ENCODE measurements at places on chromosomes 13 and 19. TPM values are rescaled to one million over a fixed set of nuclear protein-coding genes. Genes with fewer than 3 reads are reported as not detected.
A peak's percentile ranks its signal among the peaks of the same experiment; 100 is the strongest.

GRCh38 chr13:94433055-94433961 lies 46.2 kb downstream of the DCT start:
- H3K4me3 ChIP-seq = no peak overlapping the region
- no peak for DNase-seq
- H3K36me3 ChIP-seq = no peaks in the 10 kb centered on the region
- no peaks in the 10 kb centered on the region for H3K4me1 ChIP-seq
- no peaks in the 10 kb centered on the region for H3K27me3 ChIP-seq

- H3K4me3 ChIP-seq = no peak overlapping the region
- no peaks in the 10 kb centered on the region for H3K36me3 ChIP-seq
- no peaks in the 10 kb centered on the region for H3K4me1 ChIP-seq
- H3K27ac ChIP-seq = no peak overlapping the region
- H3K27me3 ChIP-seq = no peaks in the 10 kb centered on the region
These were observed 55.9 kb downstream of the DLEU7 start for GRCh38 chr13:50787316-50788195.

DNA sequence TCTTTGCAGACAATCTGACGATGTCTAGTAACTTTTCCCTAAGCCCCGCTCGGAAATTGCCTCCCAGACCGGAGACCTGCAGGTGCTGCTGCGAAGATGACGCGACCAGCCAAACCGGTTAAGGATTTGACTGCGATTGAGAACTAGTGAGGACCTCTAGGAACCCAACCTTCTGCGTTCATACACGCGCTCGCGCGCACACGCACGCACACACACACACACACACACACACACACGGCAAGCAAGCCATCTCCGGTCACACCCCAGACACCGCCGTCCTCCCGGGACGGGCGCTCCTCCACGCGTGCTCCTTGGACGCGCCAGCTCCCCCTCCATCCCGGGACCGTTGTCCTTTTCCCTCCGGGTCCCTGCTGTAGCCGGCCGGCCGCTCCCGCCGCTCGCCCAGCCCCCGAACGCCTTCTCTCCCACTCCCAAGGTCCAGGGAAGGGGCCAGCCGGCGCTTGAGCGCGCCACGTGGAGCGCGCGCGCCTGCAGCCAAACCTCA lies 1.2 kb downstream of the TBC1D4 start:
- H3K27me3 ChIP-seq = no peaks in the 10 kb centered on the region
- DNase-seq = peak; percentile 50
- no peaks in the 10 kb centered on the region for H3K4me1 ChIP-seq
- H3K4me3 ChIP-seq = peak overlapping the region; percentile 93
- H3K27ac ChIP-seq = peak overlapping the region; percentile 79
- no peaks in the 10 kb centered on the region for H3K36me3 ChIP-seq

GRCh38 chr19:57302020-57302465 lies 18.2 kb upstream of the ZNF543 start:
- DNase-seq = no peak
- H3K4me1 ChIP-seq = no peaks in the 10 kb centered on the region
- no peaks in the 10 kb centered on the region for H3K36me3 ChIP-seq
- no peaks in the 10 kb centered on the region for H3K27me3 ChIP-seq

DNA sequence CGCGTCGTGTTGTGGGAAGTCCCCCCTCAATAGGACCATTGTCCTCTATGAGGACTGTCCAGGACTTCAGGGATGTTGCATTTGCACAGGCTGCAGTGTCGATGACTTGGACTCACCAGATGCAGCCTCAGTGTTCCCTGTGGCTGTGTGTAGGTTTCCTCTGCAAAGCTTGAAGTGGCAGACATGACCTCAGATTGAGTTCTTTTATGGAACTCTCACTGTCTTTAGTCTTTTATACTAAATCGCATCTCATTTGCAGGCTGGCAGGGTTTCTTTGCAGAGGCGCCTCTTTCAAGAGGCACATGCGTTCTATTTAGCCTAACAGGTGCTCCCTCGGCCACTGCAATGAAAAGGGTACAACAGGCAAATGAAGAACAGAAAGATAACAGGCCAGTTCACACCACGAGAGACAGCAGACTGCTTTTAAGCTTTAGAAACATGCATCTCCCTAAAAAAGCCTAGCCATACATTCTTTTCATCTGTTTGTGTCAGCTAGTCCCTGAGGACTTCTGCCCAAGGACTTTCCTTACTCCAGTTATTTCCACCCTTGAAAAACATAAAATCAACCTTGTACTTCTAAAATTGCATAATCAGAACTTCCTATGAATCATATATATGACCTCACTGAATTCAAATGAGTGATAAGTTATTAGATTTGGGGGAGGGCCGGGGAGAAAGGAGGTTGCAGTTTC lies 118.4 kb downstream of the RAB20 start:
- H3K36me3 ChIP-seq = no peaks in the 10 kb centered on the region
- H3K27me3 ChIP-seq = no peaks in the 10 kb centered on the region
- no peak for DNase-seq
- H3K4me3 ChIP-seq = no peak overlapping the region

DNA sequence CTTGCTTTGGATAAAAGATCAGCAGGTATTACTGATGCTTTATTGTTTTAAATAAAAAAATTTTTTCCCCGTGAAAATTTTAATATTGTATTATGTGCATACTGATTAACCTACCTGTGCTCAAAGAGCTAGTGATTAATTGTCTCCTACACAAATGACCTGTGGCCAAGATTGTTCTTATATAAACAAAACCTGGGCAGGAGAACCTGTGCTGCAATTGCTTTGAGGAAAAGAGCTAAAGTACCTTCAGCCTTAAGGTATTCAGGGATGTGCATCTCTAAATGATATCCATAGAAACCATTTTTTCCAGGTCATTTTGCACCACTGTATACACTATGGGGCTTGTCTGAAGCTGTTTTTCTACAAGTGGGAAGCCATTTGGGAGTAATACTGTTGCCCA lies 1.2 kb downstream of the FRY start:
- H3K27me3 ChIP-seq = no peaks in the 10 kb centered on the region
- H3K4me3 ChIP-seq = no peak overlapping the region
- no peaks in the 10 kb centered on the region for H3K4me1 ChIP-seq
- DNase-seq = no peak
- H3K36me3 ChIP-seq = no peaks in the 10 kb centered on the region

- H3K27me3 ChIP-seq = no peaks in the 10 kb centered on the region
- no peaks in the 10 kb centered on the region for H3K4me1 ChIP-seq
- H3K36me3 ChIP-seq = no peaks in the 10 kb centered on the region
- H3K4me3 ChIP-seq = no peak overlapping the region
- no peak overlapping the region for H3K27ac ChIP-seq
- DNase-seq = no peak
These were observed 5.2 kb downstream of the DKKL1 start for GRCh38 chr19:49368711-49369358.

Gene FREM2
- 2.9 TPM for total RNA-seq

Gene CCDC70
- total RNA-seq = not detected

DNA sequence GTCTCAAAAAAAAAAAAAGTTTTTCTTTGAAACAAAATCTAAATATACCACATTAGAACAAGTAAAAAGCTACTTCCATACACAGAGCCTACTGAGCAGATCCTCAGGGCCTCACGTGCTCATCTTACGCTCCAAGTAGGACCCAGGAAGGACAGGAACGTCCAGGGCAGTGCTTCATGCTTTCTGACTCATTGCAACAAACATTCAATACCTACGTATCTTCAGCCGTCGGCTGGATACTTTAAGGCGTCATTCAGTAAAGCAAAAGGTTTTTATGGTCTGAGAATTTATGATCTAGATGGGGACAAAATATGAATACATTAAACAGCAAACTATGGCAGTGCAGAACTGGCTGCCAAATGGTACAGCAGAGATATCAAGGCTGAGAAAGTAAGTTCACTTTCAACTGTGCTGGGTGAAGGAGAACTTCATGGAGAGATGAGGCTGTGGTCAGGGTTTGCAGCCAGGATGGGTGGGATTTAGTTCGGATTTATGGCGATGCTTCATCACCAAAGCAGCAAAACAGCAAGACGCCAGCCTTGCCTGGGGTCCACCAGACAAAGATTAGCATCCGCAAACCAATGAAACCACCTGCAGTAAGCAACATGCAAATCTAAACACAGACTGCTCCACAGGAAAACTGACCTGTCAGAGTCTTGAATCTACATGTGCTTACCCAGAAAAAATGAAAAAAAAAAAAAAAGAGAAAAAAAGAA lies 20.5 kb downstream of the CARS2 start:
- H3K27ac ChIP-seq = no peak overlapping the region
- H3K27me3 ChIP-seq = no peaks in the 10 kb centered on the region
- DNase-seq = no peak
- no peak overlapping the region for H3K4me3 ChIP-seq

DNA sequence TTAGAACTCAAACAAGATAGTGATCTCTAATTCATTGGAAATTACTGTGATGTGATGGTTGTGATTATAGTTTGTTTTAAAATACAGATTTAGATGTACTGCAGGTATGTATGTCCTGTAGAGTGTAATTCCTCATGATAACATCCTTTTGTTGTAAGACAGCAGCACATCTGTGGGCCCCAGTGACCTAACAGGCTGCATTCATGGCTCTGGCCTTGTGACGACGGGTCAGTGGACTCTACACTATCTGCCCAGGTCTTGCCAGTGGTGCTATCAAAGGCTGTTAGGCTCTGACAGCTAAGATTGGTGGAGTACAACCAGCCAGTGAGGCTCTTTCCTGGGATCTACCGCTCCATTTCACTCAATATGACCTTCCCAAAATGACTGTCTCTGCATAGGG lies 158.4 kb downstream of the MTUS2 start:
- DNase-seq = no peak
- H3K36me3 ChIP-seq = no peaks in the 10 kb centered on the region
- H3K27me3 ChIP-seq = no peaks in the 10 kb centered on the region
- H3K27ac ChIP-seq = no peak overlapping the region
- H3K4me3 ChIP-seq = no peak overlapping the region

Gene FGF9
- not detected for total RNA-seq

DNA sequence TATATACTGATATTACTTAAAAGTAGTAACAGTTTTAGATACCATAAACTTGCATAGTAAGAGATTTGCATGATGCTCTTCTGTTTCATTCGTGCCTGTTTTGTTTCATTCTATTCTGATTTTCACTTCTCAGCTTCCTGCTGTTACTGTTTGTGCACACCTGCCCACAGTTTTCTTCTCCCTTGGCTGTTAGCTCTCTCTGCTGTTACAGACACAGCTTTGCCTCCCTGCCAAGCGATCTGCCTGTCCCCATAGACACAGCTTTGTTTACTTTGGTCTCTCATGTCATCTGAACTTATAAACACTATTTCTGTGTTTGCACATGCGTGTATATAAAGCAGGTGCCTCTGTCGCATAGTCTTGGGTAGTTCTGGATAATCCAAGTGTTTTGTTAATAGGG lies 21.4 kb upstream of the UPF3A start:
- H3K4me3 ChIP-seq = no peak overlapping the region
- no peak overlapping the region for H3K27ac ChIP-seq
- H3K4me1 ChIP-seq = no peaks in the 10 kb centered on the region
- DNase-seq = no peak
- H3K27me3 ChIP-seq = no peaks in the 10 kb centered on the region

Gene SRRM5
- total RNA-seq = 0.22 TPM

Gene CEACAM4
- 3.4 TPM for total RNA-seq

Gene APOC4
- 185 TPM for total RNA-seq

Gene YJEFN3
- 0.31 TPM for total RNA-seq

Gene PRR22
- 1.9 TPM for total RNA-seq

- H3K4me3 ChIP-seq = no peak overlapping the region
- H3K27me3 ChIP-seq = no peaks in the 10 kb centered on the region
- no peaks in the 10 kb centered on the region for H3K36me3 ChIP-seq
- H3K4me1 ChIP-seq = no peaks in the 10 kb centered on the region
- H3K27ac ChIP-seq = no peak overlapping the region
These were observed 292.8 kb downstream of the DCLK1 start for GRCh38 chr13:35838356-35838755.
